Forelimb muscle (tissue), 1 donor: ENCODE measurements at places on chromosomes 2 and 18.

GRCh38 chr2:120289221-120289906 is 36.7 kb downstream of the RALB start:
- DNase-seq: no peak

DNA sequence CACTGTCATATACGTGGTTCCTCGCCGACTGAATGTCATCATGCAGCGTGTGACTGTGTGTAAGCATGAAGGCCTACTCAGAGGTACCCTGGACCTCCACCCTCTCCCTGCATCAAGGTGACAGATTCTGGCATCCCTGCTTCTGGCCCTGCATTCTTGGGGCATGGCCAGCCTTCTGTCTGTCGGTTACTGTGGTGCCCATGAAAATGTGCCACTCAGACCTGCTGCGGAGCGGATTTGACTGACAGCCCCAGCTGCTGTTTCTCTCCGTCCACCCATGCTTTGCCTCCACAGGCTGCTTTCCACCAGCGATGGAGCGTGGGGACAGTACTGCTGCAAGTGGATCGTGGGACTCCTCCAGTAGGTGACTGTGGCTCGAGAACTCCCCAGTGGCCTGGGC is 9.6 kb downstream of the TMEM177 start:
- no peak for DNase-seq

- DNase-seq: no peak
These were observed at the start of gene PSMA8 for GRCh38 chr18:26133652-26134051. PSMA8 (plus strand) TSS chr18:26133869; CDS start chr18:26133966, 97 bp downstream.

GRCh38 chr2:143649226-143649740 is 520.1 kb downstream of the ARHGAP15 start:
- no peak for DNase-seq

DNA sequence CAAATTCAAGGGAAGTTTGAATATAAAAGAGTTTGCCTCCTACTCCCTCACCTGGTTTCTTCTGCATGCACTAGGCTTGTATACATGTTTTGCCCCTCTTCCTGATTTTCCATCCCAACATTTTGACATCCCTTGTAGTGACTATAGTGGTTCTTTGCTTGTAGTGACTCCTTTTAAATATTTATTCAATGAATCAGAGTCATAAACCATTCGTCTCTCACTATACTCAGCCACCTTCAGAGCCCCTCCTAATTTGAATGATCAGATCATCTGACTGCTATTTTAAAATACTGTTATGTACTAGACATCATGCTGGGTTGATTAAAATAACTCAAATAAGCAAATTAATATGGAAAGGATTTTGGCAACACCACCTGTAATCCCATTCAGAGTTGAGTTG is 492.1 kb upstream of the PIK3C3 start:
- DNase-seq: no peak

- DNase-seq: no peak
These were observed 24.6 kb upstream of the RNU4ATAC start for GRCh38 chr2:121505986-121506586.

DNA sequence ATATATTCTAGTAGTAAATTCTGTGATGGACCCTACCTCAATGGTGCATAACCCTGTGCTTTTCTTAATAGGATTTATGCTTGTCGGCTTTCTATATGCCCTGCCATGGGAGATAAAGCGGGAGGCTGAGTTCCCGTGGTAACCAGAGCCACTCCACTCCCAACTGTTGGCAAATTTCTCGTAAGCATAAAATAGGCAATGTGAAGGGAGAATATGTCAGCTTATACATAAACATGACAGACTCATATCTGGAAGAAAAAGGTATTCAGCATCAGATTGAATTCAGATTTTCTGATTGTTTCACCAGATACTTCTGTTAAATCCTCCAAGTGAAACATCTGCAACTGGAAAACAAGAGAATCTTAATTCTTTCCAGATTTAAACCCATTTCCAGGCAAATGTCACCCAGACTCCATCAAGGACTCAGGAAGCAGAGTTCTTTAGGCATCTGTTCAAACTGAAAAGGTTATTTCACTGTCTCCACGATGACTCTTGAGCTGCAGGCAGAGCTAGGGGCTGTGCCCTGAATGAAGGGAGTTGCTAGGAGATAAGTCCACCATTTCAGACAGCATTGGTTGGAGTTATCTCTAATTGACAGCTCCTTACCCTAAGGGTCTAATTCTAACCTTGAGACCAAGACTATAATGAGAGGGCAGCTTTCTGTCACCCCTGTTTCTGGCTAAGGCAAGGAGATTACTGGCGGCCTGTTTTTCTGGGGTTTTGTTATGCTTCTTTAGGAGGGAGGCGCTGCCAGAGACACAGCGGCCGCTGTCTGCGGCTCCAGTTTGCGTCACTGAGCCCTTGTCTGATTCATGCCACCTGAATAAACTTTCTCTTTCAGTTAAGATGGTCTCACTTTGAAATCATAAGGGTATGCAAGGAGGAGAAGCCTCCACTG is 381.3 kb downstream of the SOX11 start:
- DNase-seq: no peak

- no peak for DNase-seq
These were observed 13.4 kb downstream of the CNOT9 start for GRCh38 chr2:218582076-218582475.

- no peak for DNase-seq
These were observed 74.1 kb upstream of the GLI2 start for GRCh38 chr2:120661551-120661950.

GRCh38 chr18:7535436-7536205 is 31.5 kb upstream of the PTPRM start:
- no peak for DNase-seq

- no peak for DNase-seq
These were observed 354.8 kb upstream of the MEIS1 start for GRCh38 chr2:66080127-66080526.

- DNase-seq: no peak
These were observed 49.8 kb downstream of the GLS start for GRCh38 chr2:190930411-190930810.

GRCh38 chr2:148607566-148607965 is 37.0 kb upstream of the EPC2 start:
- DNase-seq: no peak

DNA sequence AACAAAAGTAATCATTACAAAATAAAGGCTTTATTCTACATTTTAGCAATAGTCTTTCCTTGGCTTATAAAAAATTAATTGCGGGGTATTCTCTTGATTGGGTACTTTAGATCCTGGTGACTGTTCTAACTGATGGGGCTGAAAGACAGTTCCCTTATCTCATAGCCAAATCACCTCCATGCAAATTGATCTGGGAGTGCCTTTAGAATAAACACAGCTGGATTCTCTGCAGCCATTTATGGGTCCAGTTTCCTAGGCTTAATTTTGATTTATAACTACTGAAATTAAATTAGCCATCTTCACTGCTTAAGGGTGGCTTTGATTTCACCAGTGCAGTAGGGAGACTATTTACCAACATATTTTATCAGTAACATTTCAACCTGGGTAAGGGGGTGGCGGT is 337.1 kb downstream of the NRXN1 start:
- DNase-seq: no peak

DNA sequence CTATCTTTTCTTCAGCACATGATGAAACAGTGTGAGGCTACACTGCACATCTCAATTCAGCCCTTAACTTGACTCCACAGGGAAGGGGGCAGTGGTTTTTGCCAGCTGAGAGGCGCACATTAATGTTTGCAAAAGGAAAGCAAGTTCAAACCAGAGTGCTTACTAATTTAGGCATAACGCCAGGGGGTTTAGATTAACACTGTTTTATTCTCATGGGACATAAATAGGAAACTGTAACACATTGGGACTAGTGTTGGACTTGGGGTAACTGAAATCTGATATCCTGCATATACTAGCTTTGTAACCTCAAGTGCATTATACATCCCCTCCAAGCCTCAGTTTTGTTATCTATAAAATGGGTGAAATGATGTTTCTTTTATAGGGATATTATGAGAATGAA is 821.2 kb upstream of the ID2 start:
- DNase-seq: no peak
